ENCODE measurements at places on chromosomes 6 and 20.
A peak's percentile ranks its signal among the peaks of the same experiment; 100 is the strongest.

DNA sequence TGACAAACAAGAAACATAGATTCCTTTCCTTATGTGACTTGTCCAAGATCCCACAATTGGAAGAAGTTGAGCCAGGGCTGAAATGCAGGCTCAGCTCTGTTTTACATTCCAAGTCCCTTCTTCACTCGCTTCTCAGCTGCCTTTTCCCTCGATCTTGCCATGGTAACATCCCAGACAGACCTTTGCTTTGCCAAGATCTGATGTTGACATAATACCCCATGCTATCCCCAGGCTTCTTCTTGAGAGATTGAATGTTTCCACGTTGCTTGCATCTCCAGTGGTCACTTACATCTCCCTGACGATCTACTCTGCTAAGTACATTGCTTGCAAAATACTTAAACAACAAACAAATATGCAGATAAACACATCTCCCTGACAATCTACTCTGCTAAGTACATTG, 63.5 kb downstream of the TBXT start:
- DNase-seq = no peak
- no peaks in the 10 kb centered on the region for H3K4me1 ChIP-seq
- H3K27me3 ChIP-seq = no peaks in the 10 kb centered on the region

- no peaks in the 10 kb centered on the region for H3K36me3 ChIP-seq
- no peak overlapping the region for H3K27ac ChIP-seq
- no peaks in the 10 kb centered on the region for H3K4me1 ChIP-seq
- no peaks in the 10 kb centered on the region for H3K27me3 ChIP-seq
Measured at GRCh38 chr6:158205169-158205944, 37.2 kb downstream of the GTF2H5 start.

DNA sequence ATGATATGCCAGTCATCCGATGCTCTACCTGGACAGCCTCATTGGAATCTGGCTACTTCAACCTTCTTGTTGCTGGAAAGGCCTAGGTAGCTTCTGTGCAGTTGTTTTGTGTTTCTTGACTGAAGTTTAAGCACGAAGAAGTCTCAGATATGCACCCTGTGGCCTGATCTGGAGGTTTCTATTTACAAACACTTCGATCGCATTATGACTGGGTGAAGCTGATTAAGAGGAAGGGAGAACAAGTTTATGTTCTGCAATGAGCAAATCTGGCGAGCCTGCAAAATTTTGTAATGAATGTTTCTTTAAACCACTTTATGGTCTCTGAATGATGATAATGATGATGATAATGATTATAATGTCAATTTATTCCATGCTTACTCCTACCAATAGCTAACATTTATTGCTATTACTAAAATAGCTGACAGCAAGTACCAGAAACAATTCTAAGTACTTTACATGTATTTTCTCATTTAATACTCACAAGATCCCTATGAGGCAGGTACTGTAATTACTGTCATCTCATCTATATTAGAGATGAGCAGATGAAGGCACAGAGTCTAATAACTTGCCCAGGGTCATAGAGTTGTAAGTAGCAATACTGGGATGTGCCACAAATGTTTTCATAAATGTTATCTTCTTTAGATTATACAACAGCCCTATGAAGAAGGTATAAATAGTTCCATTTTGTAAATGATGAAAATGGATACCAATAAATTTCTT, 126.1 kb upstream of the UST start:
- H3K36me3 ChIP-seq = no peaks in the 10 kb centered on the region
- H3K4me3 ChIP-seq = no peak overlapping the region
- no peak overlapping the region for H3K27ac ChIP-seq
- DNase-seq = no peak
- no peaks in the 10 kb centered on the region for H3K27me3 ChIP-seq

DNA sequence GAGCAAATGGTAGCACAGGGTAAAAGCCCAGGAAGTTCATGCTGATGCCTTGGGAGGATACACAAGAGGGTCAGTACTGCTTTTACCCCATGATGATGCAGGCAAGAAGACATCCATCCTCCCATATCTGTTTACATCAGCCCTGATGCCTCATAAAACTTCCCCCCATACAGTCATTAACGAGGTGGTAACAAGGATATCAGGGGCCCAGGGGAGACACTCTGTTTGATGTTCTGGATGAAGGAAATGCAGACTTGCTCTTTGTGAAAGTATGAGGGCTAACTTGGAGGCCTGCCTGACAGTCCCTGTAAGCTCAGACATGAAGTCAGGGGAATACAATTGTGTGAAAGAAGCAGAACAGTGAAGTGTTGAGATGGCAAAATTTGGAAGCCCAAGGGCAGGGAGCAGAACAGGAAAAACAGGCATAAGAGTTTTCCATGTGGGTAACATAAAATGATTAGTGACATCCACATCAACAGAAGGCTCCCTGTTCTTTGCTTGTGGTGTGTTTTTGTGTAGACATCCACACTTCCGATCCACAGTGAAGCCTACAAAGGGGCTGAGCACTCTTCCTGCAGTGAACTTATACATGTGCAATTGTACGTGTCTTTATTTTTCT, 813.4 kb downstream of the MAFB start:
- H3K4me3 ChIP-seq = no peak overlapping the region
- H3K4me1 ChIP-seq = peaks cover 25% of the 10 kb centered on the region
- H3K27ac ChIP-seq = no peak overlapping the region
- DNase-seq = no peak

- no peak for DNase-seq
- H3K36me3 ChIP-seq = no peaks in the 10 kb centered on the region
- H3K4me1 ChIP-seq = peaks cover 40% of the 10 kb centered on the region
- H3K4me3 ChIP-seq = no peak overlapping the region
Measured at GRCh38 chr6:36580184-36580526, 14.0 kb upstream of the SRSF3 start.

- no peak for DNase-seq
- no peak overlapping the region for H3K4me3 ChIP-seq
- H3K27me3 ChIP-seq = no peaks in the 10 kb centered on the region
- H3K4me1 ChIP-seq = peaks cover 4% of the 10 kb centered on the region
- no peaks in the 10 kb centered on the region for H3K36me3 ChIP-seq
Measured at GRCh38 chr6:146357578-146358430, 185.8 kb upstream of the RAB32 start.

DNA sequence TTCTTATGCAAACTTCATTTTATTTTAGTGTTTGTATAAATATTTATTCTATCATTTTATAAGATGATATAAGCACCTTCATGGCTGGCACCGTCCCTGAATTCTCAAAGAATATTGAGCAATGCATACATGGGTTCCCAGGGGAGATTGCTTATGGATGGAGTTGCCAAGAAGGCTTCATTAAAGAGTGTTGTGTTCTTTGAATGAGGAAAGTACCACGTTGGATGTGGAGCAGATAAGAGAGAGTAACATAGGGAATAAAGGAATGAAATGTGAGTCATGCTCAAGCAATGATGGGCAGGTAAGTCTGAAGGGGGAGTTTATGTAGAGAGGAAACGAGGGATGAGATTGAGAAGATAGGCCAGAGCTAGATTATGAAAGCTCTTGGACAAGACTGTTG, 10.3 kb downstream of the DSE start:
- no peak for DNase-seq
- H3K4me3 ChIP-seq = no peak overlapping the region
- H3K27ac ChIP-seq = no peak overlapping the region
- H3K4me1 ChIP-seq = peaks cover 3% of the 10 kb centered on the region
- H3K27me3 ChIP-seq = no peaks in the 10 kb centered on the region
- no peaks in the 10 kb centered on the region for H3K36me3 ChIP-seq

DNA sequence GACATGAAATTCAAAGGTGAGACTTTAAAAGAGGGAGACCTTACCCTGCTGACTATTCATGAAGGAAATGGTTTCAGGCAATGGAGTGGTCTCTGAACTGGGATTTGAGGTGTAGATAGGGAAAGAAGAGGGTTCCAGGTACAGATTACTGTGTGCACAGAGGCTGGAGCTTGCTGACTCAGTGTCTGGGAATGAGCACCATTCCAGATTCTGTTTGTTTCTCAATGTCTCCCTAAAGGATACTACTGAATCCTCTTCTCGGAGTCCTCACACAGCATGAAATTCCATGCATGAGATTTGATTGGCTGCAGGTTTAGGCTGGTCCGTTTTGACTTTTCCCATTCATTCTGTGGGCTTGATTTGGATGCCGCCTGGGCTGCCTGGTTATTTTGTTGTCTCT, 49.0 kb downstream of the PPP1R14C start:
- H3K27me3 ChIP-seq = no peaks in the 10 kb centered on the region
- no peak overlapping the region for H3K4me3 ChIP-seq
- no peak for DNase-seq
- H3K27ac ChIP-seq = no peak overlapping the region
- H3K4me1 ChIP-seq = peaks cover 12% of the 10 kb centered on the region

DNA sequence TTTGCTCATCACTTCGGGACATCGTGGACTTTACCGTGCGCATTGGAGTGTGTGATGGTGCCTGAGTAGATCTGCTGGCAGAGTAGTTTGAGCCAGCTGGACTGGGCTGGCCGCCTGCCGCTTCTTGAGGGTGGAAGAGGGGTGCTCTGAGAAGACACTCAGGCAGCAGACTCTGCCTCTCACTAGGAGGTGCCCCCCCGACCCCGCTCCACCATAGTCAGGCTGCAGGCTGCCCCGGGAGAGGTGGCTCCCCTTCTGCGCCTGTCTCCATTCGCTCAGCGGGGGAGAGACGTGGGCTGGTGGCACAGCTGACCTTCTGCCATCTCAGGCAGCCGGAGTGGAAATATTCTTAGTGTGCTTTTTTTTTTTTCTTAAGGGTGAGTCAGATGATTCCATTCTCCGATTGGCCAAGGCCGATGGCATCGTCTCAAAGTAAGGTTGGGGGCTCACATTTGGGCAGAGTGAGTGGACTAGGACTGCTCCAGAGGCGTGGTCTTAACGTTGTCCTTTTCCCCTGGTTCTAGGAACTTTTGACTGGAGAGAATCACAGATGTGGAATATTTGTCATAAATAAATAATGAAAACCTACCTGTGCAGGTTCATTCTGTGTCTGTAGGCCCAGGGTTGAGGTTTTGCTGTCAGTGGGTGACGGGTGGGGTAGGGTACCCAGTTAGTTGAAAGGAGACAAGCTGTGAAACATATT, 1.2 kb downstream of the RPS21 start:
- H3K4me1 ChIP-seq = peaks cover 28% of the 10 kb centered on the region
- DNase-seq = no peak
- peaks cover 13% of the 10 kb centered on the region for H3K36me3 ChIP-seq
- H3K27ac ChIP-seq = peak overlapping the region; percentile 97
- peak overlapping the region; percentile 100 for H3K4me3 ChIP-seq

- no peak for DNase-seq
- no peak overlapping the region for H3K27ac ChIP-seq
- H3K27me3 ChIP-seq = no peaks in the 10 kb centered on the region
- H3K4me1 ChIP-seq = no peaks in the 10 kb centered on the region
- H3K36me3 ChIP-seq = no peaks in the 10 kb centered on the region
Measured at GRCh38 chr6:100549406-100550167, 84.9 kb upstream of the SIM1 start.

DNA sequence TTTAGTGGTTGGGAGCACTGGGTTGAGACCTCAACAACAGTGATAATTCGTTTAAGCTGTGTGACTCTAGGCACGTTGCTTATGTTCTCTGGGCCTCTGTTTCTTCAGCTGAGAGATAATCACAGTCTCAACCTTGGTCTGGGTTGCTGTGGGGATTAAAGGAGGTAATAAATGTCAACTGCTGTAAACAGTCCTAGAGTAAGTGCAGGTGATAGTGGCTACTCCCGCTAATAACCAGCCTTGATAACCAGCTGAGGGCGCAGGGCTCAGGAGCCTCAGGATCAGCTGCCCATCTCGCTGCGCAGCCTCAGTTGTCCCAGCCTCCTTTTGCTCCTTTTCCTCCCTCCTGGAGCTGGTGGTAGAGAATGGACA, 58.0 kb downstream of the JARID2 start:
- no peak for DNase-seq
- no peak overlapping the region for H3K4me3 ChIP-seq
- H3K27ac ChIP-seq = no peak overlapping the region
- no peaks in the 10 kb centered on the region for H3K36me3 ChIP-seq

DNA sequence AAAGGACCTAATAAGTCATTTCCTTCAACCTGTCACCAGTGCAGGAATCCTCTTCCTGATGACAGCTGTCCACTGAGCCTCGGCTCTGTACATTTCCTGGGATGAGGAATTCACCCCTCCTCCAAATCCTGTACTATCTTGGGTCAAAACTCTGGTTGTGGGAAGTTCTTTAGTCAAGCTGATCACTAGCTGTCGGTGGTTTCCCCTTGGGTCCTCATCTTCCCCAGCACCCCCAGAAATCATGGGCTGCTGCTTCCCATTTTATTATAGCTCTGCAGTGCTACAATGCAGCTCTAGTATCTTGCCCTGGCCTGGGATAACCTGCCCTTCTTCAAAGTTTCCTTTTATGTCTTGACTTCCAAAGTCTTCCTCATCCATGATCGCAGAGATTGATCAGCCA, 14.6 kb upstream of the ADA start:
- DNase-seq = no peak
- H3K27ac ChIP-seq = no peak overlapping the region
- peaks cover 3% of the 10 kb centered on the region for H3K27me3 ChIP-seq
- no peaks in the 10 kb centered on the region for H3K4me1 ChIP-seq
- H3K4me3 ChIP-seq = no peak overlapping the region
- H3K36me3 ChIP-seq = no peaks in the 10 kb centered on the region

GRCh38 chr6:89475101-89475500, 42.1 kb downstream of the ANKRD6 start:
- H3K27me3 ChIP-seq = no peaks in the 10 kb centered on the region
- H3K4me1 ChIP-seq = peaks cover 4% of the 10 kb centered on the region
- no peak overlapping the region for H3K27ac ChIP-seq

- H3K27me3 ChIP-seq = no peaks in the 10 kb centered on the region
- no peak overlapping the region for H3K27ac ChIP-seq
- no peaks in the 10 kb centered on the region for H3K36me3 ChIP-seq
- no peak overlapping the region for H3K4me3 ChIP-seq
- no peaks in the 10 kb centered on the region for H3K4me1 ChIP-seq
Measured at GRCh38 chr6:50661636-50662035, 51.7 kb upstream of the TFAP2D start.

- no peak overlapping the region for H3K27ac ChIP-seq
- no peaks in the 10 kb centered on the region for H3K36me3 ChIP-seq
- no peaks in the 10 kb centered on the region for H3K27me3 ChIP-seq
- H3K4me1 ChIP-seq = peaks cover 20% of the 10 kb centered on the region
Measured at GRCh38 chr6:14276667-14277404, 159.3 kb downstream of the CD83 start.

GRCh38 chr6:38792356-38792755, 77.2 kb downstream of the DNAH8 start:
- no peak for DNase-seq
- no peaks in the 10 kb centered on the region for H3K27me3 ChIP-seq
